ENCODE measurements at places on chromosomes 6 and 20.

DNA sequence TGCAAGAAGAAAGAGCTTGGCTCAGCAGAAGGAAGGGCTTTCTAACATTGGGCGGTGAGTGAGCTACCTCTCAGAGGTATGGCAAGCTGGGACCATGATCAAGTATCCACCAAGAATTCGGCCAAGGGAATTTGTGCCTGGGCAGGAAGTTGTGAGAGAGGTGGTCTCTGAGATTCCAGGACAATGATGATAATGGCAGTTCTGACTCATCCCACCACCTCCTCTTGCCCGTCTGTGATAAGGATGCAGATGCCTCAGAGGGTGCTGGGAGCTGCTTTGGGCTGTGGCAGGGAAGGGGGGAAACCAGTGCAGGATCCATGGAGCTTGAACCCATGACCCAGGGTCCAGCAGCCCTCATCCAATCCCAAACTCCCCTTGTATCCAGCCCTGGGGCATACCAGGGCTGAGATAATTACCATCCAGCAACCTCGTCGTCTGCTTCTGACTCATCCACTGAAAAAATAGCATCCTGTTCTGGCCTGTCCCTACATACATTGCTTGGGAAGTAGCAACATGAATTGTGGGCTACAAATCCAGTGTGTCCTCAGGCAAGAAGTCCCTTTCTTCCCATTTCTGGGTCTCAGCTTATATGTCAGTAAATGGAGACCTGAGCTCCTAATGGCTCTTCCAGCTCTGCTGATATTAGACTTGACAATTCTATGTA, 5.9 kb downstream of the TGM6 start:
- no peak for DNase-seq

GRCh38 chr20:38156888-38157634, 8.0 kb downstream of the TGM2 start:
- no peak for DNase-seq

GRCh38 chr6:156933201-156934068, 156.3 kb downstream of the ARID1B start:
- DNase-seq = no peak

GRCh38 chr6:111559188-111560097, 46.2 kb downstream of the TRAF3IP2 start:
- DNase-seq = no peak

DNA sequence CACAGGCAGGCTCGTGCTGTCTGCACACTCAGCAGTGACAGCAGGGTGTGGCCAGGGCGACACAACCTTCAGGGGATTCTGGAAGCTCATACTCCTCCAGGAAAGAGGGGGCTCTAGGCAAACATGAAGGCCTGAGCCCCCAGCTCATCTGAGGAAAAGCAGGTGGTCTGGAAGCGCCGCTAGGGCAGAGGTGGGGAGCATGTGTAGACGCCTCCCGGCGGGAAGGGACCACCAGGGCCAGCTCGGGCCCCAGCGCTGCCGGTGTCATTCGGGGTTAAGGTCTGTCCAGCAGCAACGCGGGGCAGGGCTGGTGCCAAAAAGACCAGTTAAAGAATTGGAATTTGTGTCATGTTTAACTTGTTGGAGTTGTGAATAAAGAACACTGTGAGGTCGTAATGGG, 39.3 kb upstream of the SYNJ2 start:
- DNase-seq = no peak

DNA sequence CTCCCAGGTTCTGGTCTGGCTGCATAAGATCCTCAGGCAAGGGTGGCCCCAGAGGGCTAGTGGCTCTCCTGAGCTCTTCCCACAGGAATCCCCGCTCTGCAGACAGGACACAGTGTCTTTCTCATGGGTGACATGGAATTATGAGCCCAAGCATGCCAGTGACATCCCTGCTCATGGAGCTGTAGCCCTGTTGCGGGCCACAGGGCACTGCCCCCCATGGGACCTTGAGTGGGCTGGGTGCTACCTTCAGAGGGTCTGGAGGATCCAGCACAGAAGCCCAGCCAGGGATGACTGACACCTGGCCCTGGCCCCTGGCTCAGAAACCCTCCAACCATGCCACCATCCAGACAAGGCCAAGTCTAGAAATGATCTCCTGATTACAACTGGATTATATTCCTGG, 657.5 kb upstream of the DEFB115 start:
- no peak for DNase-seq

DNA sequence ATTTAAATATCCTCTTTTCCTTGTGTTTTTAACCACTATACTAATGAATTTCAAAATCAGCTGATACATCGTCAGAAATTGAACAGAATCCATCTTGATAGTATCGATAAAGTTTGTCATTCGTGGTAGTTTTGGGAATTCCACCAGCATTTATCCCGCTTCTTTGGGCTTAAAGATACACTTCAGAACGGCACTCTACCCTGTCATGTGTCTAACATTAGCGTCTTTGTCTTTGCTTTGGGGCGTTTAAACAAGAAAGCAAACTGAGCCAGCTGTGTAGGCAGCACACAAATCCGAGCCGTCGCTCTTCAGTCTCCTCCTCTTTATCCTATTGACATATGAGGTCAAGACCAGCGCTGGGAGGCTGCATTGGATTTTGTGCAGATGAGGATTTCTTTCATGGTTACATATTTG, 27.5 kb upstream of the NHSL1 start:
- no peak for DNase-seq

DNA sequence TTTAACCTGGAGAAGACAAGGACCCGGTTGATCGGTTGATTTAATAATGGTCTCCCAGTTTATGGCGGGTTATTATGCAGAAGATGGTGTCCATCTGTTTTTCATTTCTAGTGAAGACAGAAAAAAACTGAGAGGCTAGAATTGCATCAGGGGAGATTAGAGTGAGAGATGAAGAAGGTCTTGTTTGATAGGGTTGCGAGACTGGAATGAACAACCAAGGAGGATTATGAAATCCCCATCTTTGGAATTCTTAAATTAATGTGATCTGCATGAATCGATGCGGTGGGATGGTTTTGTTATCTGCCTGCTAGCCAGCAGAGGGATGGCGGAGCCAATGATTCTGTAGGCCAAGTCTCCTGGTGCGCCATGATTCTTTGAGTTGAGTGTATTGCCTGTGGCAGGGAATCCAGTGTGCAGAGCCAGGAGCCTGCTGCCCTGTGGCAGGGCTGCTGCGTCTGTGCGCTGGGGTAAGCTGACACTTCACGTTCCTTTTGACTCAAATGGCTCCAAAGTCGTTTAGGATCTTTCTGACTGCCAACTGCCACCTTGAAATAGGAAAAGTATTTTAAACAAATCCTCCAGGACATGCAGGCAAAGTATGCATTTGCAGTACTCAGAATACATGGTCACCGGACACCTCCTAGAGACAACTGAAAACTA, 200.1 kb downstream of the CLIC5 start:
- DNase-seq = no peak

- DNase-seq = no peak
Observed at GRCh38 chr6:34934516-34934915, 45.5 kb downstream of the ANKS1A start.

DNA sequence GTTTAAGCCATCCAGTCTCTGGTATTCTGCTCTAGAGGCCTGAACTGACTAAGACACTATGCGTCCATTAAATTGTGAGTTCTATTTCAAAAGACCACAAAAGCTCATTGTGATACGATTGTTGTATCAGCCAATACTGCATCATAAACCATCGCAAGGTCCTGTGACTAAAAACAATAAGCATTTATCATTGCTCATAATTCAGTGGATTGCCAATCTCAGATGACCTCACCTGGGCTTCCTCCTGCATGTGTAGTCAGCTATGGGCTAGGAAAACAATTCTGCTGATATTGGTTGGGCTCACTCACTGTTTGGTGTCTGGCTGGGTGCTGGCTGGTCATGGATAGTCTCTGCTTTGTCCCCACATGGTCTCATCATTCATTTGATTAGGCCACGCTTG, 592.7 kb upstream of the BTBD3 start:
- no peak for DNase-seq

GRCh38 chr20:18740726-18741125, 72.9 kb upstream of the SCP2D1 start:
- DNase-seq = no peak

DNA sequence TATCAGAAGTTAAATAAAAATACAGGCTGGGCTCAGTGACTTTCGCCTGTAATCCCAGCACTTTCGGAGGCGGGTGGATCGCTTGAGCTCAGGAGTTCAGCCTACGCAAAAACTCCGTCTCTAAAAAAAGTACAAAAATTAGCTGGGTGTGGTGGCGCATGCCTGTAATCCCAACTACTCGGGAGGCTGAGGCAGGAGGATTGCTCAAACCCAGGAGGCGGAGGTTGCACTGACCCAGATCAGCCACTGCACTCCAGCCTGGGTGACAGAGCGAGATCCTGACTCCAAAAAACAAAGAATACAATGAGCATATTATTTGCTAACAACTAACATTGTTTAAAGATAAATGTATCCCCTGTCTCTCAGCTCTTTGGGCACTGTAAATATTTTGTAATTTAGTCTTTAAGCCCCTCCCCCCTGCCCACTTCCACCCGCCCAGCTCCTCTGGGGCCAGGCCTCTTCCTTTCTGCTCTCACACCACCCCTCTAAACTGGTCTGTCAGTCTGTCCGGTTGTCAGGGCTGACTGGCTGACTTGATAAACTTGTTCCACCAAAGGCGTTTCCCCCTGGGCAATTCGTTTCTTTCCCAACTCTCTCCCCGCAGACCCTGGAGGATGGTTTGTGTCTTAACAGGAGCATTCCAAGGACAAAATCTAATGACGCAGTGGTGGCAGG, 62.4 kb upstream of the QKI start:
- DNase-seq = no peak

DNA sequence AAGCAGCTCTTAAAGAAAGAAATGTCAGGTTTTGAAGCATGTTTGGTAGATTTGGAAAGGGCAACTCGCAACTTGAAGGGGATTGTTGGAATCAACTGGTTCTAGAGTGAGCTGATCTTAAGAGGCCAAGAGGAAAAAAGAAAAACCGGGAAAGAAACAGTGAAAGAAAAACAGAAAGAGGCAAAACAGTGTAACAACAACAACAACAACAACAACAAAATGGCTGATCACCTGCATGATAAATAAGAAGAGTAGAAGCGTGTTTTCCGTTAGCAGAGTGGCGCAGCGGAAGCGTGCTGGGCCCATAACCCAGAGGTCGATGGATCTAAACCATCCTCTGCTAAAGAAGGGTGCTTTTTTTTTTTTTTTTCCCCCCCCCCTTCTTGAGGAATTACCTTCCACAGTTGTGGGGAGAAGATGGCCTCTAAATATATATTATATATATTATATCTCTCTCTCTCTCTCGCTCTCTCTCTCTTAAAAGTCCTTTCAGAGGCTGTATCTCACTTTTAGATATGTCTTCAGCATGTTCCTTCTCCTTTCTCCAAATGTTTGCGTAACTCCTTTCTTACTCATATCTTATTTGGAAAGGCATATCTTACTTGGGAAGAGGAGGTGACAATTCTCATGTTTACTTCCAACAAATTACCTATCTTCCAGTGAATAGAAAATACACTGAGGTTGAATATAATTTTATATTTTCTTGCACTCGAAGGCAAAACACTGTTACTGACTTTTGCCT, 134.4 kb downstream of the OR2B2 start:
- no peak for DNase-seq

DNA sequence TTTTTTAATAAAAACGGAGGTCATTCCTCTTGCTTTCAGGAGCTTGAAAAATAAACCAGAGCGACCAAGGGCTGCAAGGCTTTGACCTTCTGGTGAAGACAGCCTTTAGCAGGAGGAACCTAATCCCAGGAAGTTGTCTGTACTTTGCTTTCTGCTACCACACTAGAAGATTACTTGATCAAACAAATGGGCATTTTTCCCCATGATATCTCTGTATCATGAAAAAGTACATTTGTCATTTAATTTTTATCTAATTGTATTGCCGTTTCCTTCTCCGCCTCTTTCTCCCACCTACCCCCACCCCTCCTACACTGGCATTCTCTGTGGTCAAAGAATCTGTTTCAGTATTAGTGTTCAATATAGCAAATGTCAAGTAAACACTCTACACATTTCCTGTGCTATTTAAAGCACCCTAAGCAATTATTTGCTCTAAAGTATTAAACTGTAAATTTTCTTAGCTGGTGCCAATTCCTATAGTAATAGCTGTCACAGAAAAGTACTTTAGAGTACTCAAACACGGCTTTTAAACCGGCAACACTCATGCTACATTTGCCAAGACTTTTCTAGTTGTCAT, 29.7 kb downstream of the ATXN1 start:
- DNase-seq = peak; percentile 51

DNA sequence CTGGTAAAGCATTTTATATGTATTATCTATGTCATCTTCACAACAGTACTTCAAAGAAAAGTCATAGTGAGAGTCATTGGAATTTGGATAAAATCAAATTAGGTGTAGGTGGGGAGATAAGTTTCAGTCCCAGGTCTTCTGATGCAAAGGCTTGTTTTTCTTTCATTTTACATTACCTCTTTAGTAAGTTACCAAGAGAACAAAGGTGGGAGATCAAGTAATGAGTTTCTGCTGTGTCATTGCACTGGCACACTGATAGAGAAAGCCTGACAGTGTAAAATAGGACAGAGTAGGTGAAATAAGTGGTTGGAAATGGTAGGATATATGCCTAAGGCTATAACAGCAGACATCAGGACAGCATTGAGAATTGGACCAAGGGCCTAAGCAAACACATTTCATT, 250.4 kb downstream of the NKAIN2 start:
- DNase-seq = no peak

GRCh38 chr6:43579171-43579570, 3.2 kb downstream of the POLH start:
- DNase-seq = no peak

DNA sequence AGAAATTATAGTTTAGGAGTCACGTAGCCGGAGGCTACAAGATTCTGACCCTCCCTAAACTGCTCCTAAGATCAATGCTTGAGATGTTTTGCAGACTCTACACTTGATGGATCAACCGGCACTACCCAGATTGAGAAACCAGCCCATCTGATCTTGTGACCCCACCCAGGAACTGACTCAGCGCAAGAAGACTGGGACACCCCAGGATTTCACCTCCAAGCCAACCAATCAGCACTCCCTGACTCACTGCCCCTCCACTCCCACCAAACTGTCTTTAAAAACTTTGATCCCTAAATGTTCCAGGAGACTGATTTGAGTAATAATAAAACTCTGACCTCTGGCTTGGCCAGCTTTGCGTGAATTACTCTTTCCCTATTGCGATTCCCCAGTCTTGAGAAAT, 99.8 kb downstream of the OPRM1 start:
- DNase-seq = no peak

DNA sequence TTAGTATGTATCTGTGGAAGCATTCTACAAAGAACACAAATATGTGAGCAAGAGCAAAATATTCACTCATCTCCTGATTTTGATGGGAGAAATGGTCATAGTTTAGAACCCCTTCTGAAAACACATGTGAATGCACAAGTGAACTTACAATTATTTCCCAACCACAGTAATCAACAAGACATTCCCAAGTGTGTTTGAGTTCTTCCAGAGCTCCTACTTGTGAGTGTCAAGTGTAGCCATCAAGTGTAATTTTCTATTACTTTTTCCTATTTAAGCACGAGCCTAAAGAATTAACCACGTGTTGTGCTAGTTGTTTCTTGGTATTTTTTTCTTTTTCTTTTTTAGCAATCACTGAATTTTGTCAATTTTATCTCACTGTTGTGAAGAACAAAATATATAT, 402.3 kb downstream of the NKAIN2 start:
- DNase-seq = no peak
